ENCODE measurements at places on chromosomes 13 and 19. TPM values are rescaled to one million over a fixed set of nuclear protein-coding genes. Genes with fewer than 3 reads are reported as not detected.

FFAR1 gene
- not detected for total RNA-seq

UGGT2 gene
- 113 TPM for total RNA-seq

AP1M2 gene
- not detected for total RNA-seq

CYP2A6 gene
- not detected for total RNA-seq

MIA gene
- not detected for total RNA-seq

IGLON5 gene
- 7.8 TPM for total RNA-seq

ZNF419 gene
- 29.7 TPM for total RNA-seq

LIPE gene
- 11.0 TPM for total RNA-seq

ELAVL3 gene
- total RNA-seq: 198 TPM

MISP3 gene
- total RNA-seq: 0.63 TPM

SPACA7 gene
- total RNA-seq: not detected

CGB5 gene
- not detected for total RNA-seq

CGB7 gene
- not detected for total RNA-seq

RELB gene
- total RNA-seq: 0.63 TPM

B3GLCT gene
- 6.9 TPM for total RNA-seq

LAIR1 gene
- total RNA-seq: 1.3 TPM

SCGB2B2 gene
- 1.3 TPM for total RNA-seq

FUT3 gene
- not detected for total RNA-seq

KLK4 gene
- total RNA-seq: not detected

EID2B gene
- total RNA-seq: 15.3 TPM

CDC42EP5 gene
- not detected for total RNA-seq

ACER1 gene
- not detected for total RNA-seq

ARRDC5 gene
- not detected for total RNA-seq

ZNF253 gene
- 52.6 TPM for total RNA-seq

SLC25A41 gene
- 0.63 TPM for total RNA-seq

DACT3 gene
- 14.7 TPM for total RNA-seq

CABP5 gene
- total RNA-seq: not detected

CYP4F12 gene
- not detected for total RNA-seq

MAMSTR gene
- total RNA-seq: 1.3 TPM
